ENCODE measurements at places on chromosomes 12 and 14.
A peak's percentile ranks its signal among the peaks of the same experiment; 100 is the strongest.

GRCh38 chr14:61147831-61148549 lies 133.1 kb downstream of the TMEM30B start:
- DNase-seq = no peak

DNA sequence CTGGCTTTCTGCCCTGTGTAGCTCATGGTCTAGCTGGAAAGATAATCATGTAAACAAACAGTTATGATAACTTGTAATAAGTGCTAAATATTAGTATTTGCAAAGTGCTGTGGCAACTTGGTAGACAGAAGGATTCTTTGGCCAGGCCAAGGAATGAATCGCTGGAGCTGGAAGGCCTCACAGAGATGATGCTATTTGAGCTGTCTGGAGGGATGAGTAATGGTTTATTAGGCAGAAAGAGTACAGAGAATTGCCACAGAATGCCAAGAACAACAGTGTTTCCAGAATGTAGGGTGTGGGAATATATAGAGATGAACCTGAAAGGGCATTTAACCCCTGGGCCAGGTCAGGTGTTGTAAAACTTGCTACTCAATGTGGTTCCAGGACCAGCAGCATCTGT lies 27.6 kb downstream of the OTX2 start:
- DNase-seq = no peak

GRCh38 chr12:104519190-104520019 lies 62.7 kb downstream of the CHST11 start:
- no peak for DNase-seq

GRCh38 chr14:90583427-90583826 lies 186.6 kb downstream of the CALM1 start:
- no peak for DNase-seq

DNA sequence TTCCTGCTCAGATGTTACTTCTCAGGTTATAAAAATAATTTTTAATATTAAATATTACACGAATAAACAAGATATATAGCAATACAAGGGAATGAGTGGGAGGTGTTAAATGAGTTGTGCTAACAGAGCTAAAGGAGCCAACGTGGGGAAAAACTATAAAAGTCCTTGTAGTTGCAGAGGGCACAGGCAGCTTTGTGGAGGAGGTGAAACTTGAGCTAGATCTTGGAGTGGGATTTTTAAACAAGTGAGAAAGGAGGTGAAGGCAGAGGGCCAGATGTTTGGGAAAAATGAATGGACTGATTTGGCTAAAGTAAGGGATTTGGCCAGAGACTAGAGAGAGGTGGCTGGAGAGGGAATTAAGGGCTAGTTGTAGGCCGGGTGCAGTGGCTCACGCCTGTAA lies 5.2 kb upstream of the FKBP11 start:
- no peak for DNase-seq

- DNase-seq = no peak
Observed at GRCh38 chr12:505221-505620, 45.5 kb downstream of the B4GALNT3 start.

GRCh38 chr14:69037790-69038454 lies 58.8 kb upstream of the ACTN1 start:
- no peak for DNase-seq

GRCh38 chr14:68794130-68794850 lies 1.4 kb upstream of the ZFP36L1 start:
- no peak for DNase-seq

GRCh38 chr14:61484826-61485584 lies 163.6 kb downstream of the PRKCH start:
- no peak for DNase-seq

- DNase-seq = peak; percentile 72
Observed at GRCh38 chr12:12927211-12928079, 24.5 kb downstream of the GPRC5D start.

DNA sequence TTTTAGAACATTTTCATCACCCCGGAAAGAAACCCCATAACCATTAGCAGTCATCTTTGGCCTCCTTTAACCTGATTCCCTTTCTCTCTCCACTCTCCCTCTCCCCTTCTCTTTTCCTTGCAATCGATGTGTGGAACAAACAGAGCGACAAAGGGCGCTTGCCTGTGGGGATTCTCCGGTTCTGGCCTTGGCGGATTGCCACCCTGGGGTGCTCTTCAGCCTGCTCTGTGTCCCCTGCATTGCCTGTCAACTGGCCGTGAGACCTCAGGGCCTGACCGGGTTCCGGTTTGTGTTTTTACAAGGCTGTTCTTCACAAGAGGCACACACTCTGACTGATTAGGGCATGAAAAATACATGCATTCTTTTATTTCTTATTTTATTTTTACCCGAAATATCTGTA lies 27.8 kb downstream of the LRTM2 start:
- no peak for DNase-seq

DNA sequence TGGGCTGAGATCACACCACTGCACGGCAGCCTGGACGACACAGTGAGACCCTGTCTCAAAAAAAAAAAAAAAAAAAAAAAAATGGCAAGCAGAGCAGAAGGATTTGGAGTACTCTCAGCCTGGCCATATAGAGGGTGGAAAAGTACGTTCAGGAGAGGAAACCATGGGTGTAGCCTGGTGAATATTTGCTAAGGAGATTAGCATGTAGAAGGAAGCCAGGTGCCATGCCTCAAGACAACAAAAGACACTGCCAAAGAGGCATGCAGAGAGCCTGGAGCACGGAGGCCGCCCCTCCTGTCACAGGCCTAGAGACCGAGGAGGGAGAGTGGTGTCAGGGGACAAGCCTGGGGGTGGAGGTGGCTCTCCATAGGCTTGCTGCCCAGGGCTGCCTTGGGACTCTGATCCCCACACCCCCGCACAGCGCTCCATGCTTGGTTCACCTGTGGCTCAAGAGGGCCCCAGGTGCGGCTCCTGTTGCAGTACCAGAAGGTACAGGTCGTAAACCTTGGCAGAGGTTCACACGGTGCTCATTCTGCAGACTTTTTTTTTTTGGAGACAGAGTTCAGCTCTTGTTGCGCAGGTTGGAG lies 27.9 kb upstream of the DEGS2 start:
- no peak for DNase-seq

DNA sequence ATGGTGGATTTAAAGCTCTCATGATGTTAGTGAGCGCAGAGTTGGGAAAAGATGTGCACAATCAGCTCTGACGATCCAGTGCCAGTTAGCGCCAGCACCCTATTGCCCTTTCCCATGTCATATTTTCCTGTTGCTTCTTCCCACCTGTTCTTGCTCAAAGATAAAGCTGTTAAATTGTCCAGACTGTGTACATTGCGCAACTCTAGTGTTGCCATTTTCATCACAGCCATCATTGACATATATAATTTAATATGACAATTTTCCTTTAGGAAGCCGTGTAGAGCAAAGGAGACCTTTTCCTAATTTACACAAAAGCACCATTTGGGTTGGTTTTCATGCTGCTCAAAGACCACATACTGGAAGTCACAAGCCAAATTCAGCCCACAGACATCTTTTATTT lies 5.7 kb upstream of the C12orf42 start:
- DNase-seq = no peak

GRCh38 chr12:90030726-90031125 lies 322.1 kb upstream of the ATP2B1 start:
- no peak for DNase-seq

GRCh38 chr12:52271158-52271557 lies 3.3 kb upstream of the KRT86 start:
- no peak for DNase-seq
